Stimulated activated CD8-positive, alpha-beta memory T cell treated with anti-CD3 and anti-CD28 coated beads, Interleukin-12 subunit alpha, Interleukin-12 subunit beta, amount 100 ng/mL, for 4 hours (primary cell): ENCODE measurements at places on chromosomes 6 and 20.

DNA sequence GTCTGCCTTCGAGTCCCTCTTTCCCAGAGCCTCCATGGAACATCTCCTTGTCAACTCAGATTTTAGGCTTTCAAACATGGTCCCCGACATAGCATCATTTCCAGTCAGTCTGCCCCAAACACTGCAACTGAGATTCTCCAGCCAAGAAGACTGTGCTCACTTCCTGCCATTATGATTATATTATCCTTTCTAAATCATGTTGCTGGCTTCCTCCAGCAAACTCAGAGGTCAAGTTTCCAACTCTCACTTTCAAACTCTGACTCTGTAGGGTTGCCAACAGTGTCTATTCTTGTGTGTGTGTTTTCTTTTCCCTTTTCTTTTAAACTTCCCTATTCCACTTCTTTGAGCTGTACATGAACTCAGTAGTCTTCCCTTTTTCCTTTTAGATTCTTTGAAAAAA lies 61.2 kb upstream of the TRAF3IP2 start:
- DNase-seq, result no peak

DNA sequence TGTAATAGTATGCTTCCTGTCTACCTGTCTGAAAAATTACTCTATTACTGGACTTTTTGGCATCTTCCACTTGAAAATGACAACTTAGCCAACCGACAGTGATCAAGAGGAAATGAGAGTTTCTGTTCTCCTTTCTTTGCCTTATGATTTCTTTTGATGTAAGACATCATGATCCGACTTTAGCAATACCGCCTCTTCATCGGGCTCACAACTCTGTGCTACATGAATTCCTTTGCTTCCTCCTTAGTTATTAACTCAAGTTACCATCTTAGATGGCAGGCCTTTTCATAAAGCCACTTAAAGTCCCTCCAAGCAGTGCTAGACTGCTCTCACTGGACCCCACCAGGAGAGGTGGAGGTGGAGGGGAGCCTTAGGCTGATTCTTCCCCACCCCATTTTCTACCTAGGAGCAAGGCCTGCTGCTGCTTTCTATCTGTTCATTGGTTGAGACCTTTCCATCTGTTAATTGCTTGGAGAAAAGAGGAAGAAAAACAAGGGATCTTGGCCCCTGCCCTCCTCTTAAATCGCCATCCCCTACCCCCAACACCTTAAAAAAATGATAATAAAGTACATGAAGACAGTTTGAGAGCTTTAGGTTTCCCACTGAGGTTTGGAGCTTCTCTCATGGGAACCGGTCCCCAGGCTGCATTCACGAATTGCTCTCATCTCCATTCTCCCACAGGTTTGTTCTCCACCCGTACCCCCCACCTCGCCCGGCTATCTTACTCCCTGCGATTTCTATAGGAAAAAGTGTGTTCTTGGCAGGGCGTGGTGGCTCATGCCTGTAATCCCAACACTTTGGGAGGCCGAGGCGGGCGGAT lies 21.6 kb upstream of the MCM3 start:
- DNase-seq, result no peak

GRCh38 chr20:38084425-38084951 lies 50.9 kb downstream of the RPRD1B start:
- no peak for DNase-seq

GRCh38 chr20:16437387-16437996 lies 135.8 kb downstream of the KIF16B start:
- no peak for DNase-seq

DNA sequence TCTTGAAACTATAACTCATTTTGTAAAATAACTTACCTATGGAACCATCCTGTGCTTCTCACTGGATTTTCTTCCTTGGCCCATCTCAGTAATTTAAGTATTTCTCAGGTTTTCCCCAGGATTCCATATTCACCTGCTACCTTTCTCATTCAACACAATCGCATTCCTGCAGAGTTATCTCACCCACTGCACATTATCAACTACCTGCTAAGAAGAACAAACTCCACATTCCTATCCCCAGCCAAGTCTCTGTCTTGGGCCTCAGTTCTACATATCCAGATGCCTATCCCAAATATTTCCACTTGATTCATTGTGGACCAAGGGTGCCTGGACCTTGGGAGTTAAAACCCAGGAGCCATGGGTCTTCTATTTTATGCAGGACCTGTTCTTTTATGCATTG lies 60.2 kb upstream of the KCNQ5 start:
- no peak for DNase-seq

DNA sequence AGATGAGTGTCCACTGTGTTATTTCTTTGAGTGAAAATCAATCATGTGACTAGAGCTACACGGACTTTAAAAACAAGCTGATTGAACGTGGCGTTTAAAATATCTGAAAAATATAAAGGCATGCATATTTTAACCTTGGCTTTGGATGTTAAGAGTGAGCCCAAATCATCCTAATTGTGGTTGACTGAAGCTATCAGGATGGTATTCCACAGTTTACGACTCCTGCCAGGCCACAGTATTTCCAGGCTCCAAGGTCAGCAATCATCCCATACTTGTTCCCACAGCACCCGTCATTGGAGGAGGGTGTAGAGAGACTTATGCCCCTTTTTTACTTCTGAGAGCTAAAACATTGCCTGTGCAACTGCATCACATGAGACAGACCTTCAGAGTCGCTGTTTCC lies 43.2 kb upstream of the TMX4 start:
- no peak for DNase-seq

GRCh38 chr6:155142168-155143028 lies 121.4 kb upstream of the CLDN20 start:
- no peak for DNase-seq

DNA sequence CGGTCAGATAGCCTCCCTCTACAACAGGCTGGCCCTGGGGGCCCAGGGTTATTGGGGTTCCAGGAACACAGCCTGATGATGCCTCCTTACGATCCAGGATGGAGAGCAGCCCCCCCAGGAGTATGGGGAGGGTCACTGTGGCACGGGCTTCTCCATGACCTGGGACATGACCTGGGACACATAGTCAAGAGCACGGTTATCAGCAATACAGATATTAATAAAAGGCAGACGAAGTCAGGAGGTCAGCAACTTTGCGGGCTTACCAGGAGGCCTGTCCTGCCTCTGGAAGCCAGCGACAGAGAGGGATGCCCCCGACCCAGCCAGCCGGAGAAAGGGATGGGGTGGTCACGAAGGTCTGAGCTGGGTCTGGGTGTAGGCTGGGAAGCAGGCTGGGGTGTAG lies 795 bp downstream of the MMP24OS start:
- no peak for DNase-seq

- no peak for DNase-seq
These were observed 142.1 kb upstream of the CST7 start for GRCh38 chr20:24806705-24807676.

DNA sequence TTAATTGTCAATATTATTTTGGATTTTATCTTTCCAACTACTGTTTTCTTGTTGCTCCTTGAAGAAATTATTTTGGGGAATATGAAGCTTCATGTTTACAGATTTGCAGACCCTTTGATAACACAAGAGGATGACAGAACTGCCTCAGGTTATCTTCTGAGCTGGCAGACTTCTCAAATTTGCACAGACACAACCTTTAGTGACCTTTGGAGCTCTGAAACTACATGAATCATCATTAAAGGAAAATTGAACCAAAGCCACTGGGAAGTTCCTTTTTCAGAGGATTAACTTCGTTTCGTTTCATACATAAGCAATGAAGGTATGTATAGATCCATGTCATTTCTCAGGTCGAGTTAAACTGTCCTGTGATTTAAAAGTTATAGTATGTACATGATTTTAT lies 85.9 kb downstream of the FBXO5 start:
- DNase-seq, result no peak

DNA sequence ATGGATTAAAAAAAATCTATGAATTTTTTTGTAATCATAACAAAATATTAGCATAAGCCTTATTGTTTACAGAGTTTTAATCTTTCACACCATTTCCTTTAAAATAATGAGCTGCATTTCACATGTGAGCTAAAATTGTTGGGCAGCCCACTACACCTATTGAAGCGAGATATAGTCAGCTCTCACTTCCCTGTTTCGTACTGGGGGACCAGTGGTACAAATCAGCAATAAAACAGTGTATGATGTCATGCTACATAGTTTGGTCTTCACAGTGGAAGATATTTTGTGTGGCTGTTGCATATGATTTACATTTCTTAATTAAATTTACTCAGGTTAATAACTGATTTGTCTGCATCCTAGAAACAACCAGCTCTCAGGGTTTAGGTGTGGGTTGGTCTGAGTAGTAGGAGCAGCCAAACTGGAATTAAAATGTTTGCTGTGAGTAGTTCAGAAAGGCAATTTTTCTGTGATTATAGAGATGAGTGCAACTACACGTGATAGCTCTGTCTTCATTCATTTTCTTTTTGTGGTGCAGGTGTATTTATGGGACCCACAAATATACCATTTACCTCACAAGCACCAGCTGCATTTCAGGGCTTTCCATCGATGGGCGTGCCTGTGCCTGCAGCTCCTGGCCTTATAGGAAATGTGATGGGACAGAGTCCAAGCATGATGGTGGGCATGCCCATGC lies 99.3 kb downstream of the B3GAT2 start:
- DNase-seq, result no peak

GRCh38 chr6:36050305-36050704 lies 22.7 kb downstream of the MAPK14 start:
- DNase-seq, result no peak

- no peak for DNase-seq
These were observed 54.1 kb downstream of the CDS2 start for GRCh38 chr20:5180933-5181332.

DNA sequence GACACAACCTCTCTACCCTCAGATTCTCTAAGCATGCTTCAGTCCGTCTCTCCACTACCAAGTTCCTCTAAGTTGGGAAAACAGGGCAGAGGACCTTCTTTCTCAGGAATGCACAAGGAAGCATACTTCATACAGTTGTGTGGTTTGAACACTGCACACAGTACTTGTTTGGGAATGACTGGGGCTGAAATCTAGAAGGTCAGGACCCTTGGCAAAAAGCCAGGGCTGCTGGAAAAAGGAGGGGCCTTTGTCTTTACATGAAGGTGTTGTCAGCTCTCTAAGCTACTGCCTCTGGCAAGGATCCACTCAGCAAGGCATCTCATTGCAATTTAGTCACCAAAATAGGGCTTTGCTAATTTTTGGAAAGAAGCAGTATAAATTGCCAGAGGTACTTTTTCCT lies 20.7 kb upstream of the HEY2 start:
- DNase-seq, result no peak

- no peak for DNase-seq
These were observed 220.8 kb upstream of the FOXA2 start for GRCh38 chr20:22805219-22805618.

GRCh38 chr6:3304500-3305215 lies 45.9 kb downstream of the PSMG4 start:
- DNase-seq, result no peak

DNA sequence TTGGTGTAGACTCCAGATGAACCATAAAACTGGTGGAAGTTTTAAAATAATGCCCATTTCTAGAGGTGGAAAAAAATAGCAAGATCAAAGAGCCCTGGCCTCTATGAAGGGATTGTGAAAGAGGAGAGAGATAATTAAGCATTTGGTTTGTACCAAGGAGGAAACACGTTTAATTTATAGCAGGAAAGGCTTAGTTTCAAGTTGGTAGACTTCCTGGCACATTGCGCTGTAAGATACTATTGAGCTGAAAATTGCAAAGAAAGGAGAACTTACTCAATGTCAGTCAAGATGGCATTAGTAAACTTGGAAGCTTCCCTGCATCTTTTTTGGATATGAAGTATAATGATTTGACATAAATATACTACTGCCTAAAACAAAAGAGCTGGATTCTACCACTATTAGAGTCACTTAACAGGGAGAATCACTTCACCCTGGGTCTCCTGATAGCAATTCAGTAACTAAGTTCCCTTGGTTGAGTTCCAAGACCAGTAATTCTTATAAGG lies 24.4 kb downstream of the MARCKS start:
- DNase-seq, result no peak

GRCh38 chr6:6395581-6396197 lies 75.2 kb upstream of the F13A1 start:
- no peak for DNase-seq

- DNase-seq, result no peak
These were observed 86.7 kb upstream of the BACH2 start for GRCh38 chr6:90383196-90383822.

GRCh38 chr20:19254956-19255355 lies 42.5 kb downstream of the SLC24A3 start:
- no peak for DNase-seq

- no peak for DNase-seq
These were observed 10.8 kb upstream of the NHSL1 start for GRCh38 chr6:138510093-138510492.

DNA sequence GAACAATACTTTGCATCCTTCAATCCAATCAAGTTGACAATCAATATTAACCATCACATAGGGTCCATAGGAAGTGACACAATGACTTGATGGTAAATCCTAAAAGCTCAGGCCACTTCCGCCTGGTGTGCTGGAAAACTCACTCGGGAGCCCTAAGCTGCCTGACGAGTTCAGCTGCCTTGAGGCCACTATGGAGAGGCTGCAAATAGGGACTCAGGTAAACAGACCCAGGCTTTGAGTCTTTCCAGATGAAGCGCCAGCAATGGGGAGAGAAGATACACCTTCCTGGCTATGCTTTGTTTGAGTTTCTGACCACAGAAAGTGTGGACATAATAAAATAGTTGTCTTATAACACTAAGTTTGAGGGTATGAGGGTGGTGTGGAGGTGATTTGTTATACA lies 112.6 kb downstream of the GPR63 start:
- DNase-seq, result no peak

GRCh38 chr6:33590531-33591198 lies 10.6 kb upstream of the BAK1 start:
- no peak for DNase-seq
